ENCODE measurements at places on chromosomes 6 and 20.

GRCh38 chr6:169851641-169852503, 100.5 kb downstream of the ERMARD start:
- no peak for DNase-seq

- peak; percentile 56 for DNase-seq
These were observed 120.8 kb downstream of the OR2B2 start for GRCh38 chr6:27791182-27791943.

DNA sequence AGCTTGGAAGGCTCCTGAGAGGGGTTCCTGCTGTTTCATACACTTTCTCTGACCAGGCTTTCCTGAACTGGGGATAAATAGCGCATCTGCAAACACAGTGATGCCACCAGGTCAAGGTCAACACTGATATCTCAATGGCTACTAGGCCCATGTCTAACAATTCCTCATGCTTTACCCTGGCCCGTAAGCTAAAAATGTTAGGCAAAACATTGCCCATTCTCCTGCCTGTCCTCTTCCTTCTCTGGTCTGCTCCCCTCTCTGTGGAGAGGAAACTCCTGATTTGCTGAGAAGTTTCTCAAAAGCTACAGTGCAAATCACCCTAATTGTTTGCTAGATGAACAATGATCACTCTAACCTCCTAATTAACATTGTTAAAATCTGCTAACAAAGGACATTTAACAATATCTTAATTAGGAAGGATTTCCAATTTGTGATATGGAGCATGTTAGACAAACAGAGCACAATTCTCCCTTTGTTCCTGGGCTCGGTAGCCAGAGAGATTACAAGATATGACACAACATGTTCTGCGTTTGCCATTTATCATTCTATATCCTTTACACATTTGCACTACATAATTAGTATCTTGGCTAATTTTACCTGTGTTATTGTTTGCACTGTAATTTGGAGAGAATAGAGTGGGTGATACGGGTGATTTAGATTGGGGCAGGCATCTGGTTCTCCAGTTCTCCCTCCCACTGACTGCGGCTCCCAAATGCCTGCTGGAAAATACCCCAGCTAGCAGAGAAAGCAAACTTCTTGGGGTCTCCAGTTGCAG, 266.8 kb downstream of the CD83 start:
- DNase-seq, result no peak

DNA sequence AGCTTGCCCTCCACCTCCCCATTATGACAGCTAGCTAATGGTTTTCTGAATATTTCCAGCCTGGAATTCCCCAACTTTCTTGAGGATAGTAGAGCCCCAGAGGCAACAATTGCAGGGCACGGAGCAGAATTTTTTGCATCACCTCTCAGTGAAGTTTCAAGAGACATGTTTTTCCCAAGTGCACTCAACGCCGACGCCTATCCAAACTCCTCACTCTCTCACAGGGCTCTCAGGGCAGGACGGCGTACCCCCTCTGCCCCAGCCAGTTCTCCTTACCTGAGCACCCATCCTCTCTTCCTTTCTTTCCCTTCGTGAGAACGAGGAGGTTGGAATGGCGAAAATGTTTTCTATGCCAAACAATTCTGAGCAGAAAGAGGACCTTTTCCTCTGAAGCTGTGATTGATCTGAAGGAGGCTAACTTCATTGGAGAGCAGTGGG, 83.1 kb upstream of the FOXQ1 start:
- DNase-seq, result no peak

GRCh38 chr6:56483929-56484328, 158.8 kb downstream of the DST start:
- no peak for DNase-seq

GRCh38 chr6:158910484-158911440, 89.2 kb downstream of the RSPH3 start:
- no peak for DNase-seq

GRCh38 chr6:165630544-165630953, 32.5 kb downstream of the PDE10A start:
- no peak for DNase-seq

- DNase-seq, result peak; percentile 35
These were observed 106.0 kb downstream of the MYO6 start for GRCh38 chr6:75855052-75855451.

GRCh38 chr6:34236131-34236442, 586 bp upstream of the HMGA1 start:
- DNase-seq, result peak; percentile 31

DNA sequence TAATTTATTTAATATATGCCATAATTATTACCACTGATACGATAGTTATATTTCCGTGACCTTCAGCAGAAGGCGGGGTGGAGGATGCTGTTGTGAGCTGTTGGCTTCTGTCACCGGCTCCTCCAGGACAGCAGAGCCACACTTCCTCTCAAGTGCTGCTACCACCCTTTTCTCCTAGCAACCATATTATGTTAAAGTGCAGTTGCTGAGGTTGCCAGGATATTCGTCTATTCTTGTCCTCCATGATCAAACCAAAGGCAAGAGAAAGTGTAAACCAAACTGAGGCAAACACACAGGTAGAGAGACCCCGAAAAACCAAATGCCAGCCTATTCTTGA, 27.8 kb downstream of the RGS17 start:
- no peak for DNase-seq

DNA sequence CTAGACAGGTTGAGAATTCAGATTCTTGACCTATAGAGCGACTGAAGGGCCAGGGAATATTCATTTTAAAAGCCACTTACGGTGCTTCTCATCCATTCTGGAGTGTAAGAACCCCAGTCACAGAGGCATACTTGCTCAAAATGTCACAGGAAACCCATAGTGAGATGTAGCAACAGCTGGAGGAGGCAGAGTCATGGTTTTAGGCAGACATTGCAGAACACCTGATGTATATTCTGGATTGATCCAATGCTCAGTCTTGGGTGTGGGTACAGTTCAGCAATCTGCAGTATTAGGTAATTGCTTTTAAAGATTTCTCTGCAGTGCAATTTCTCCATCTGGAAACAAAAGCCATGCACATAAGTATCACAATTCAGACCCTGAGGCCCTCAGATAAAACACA, 137.4 kb upstream of the SLC22A23 start:
- no peak for DNase-seq

- DNase-seq, result no peak
These were observed 2.5 kb downstream of the IL17F start for GRCh38 chr6:52241819-52242218.

DNA sequence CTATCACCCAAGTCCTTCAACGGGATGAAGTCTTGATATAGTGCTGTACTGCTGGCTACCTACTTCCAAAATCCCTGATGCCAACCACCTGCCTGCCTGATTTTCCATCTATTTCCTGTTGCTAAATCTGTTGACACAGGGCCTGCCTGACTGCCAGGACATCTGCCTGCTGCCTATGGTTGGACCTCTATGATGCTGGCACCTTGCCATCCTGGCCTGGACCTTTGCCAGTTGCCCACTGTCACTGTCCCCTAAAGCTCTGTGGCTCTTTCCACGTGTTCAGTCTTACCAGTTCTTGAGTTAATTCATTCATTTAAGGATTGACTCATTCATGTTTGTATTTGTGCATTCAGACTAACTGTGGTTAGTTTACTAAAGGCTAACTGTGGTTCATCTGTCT, 9.2 kb upstream of the RGS17 start:
- DNase-seq, result no peak

DNA sequence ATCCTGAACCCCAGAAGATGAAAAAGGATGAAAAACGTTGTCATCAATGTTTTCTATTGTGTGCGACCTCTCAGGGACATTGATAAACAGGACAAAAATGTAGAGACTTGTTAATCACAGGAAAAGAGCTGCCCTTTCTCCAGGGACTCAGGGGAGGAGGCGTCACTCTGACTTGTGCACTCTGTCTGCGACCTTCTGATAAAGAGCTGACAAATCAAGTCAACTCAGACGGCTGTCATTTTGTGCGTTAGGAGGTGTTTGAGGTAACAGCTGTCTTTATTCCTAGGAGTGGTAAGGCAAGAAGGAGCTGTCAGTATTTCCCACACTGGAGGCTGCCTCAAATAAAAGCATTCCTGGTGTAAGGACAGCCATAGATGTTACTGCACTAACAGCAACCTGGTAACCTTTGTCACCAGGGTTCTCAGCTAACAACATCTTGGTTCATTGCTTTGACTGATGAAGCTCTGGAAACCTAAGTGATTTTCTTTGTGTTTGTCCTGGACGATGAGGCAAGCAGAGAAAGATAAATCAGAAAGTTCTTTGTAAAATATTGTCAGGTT, 38.6 kb upstream of the NXT1 start:
- DNase-seq, result no peak

GRCh38 chr20:63009988-63010769, 3.4 kb upstream of the BHLHE23 start:
- no peak for DNase-seq

- DNase-seq, result no peak
These were observed 517.0 kb upstream of the CITED2 start for GRCh38 chr6:139891471-139891870.
